ENCODE measurements at places on chromosomes 4 and X. TPM values are rescaled to one million over a fixed set of nuclear protein-coding genes. Genes with fewer than 3 reads are reported as not detected.

The CT45A10 gene
- polyA plus RNA-seq = not detected

The ARMCX2 gene
- 11.9 TPM for polyA plus RNA-seq

The GLOD5 gene
- 0.22 TPM for polyA plus RNA-seq

The NDNF gene
- polyA plus RNA-seq = 2.9 TPM

The MAGED4 gene
- polyA plus RNA-seq = 3.7 TPM

Measured in adipose tissue (tissue), 3 donors.